ENCODE measurements at places on chromosomes 6 and 20.

DNA sequence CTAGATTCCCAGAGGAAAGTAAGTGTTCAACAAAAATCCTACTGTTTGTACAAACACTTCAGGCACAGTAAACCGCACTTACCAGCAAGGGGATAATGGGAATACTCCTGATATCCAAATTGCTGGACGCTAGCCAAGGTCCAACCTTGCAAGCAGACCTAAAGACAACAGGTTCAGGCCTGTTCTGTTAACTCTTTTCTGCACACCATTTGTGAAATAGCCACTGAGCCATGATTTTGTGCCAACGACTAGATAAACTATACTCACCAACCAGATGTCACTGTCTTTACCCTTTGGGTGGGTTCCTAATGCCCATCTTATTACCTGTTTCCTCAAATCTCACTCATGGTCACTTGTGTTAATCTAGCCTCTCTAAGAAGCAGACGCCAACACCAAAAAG lies 43.5 kb downstream of the GOPC start:
- DNase-seq = no peak

- DNase-seq = no peak
Observed at GRCh38 chr20:19827818-19828217, 69.8 kb downstream of the RIN2 start.

GRCh38 chr6:69795469-69796072 lies 1.2 kb downstream of the LMBRD1 start:
- no peak for DNase-seq

GRCh38 chr6:131669891-131670290 lies 31.3 kb downstream of the OR2A4 start:
- no peak for DNase-seq

DNA sequence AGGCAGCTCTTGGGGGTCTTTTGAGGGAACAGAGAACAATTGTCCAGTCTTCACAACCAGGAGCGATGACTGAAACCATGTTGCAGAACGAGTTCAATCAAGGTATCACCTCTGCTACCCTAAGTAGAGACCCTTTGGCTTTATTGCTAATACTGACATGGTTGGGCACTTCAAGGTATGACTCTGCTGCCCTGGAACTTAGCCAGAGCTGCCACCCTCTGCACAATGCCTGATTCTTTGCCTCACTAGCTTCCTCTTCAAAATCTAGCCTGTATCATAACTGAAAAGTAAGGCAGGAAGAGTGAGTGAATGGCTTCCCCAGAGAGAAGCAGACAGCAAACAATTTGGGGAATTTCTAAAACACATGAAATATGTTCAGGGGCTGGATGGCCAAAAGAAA lies 592.7 kb upstream of the NRSN1 start:
- no peak for DNase-seq

GRCh38 chr6:139847457-139847813 lies 473.0 kb upstream of the CITED2 start:
- DNase-seq = no peak

GRCh38 chr6:37548067-37548674 lies 48.5 kb upstream of the CCDC167 start:
- no peak for DNase-seq

DNA sequence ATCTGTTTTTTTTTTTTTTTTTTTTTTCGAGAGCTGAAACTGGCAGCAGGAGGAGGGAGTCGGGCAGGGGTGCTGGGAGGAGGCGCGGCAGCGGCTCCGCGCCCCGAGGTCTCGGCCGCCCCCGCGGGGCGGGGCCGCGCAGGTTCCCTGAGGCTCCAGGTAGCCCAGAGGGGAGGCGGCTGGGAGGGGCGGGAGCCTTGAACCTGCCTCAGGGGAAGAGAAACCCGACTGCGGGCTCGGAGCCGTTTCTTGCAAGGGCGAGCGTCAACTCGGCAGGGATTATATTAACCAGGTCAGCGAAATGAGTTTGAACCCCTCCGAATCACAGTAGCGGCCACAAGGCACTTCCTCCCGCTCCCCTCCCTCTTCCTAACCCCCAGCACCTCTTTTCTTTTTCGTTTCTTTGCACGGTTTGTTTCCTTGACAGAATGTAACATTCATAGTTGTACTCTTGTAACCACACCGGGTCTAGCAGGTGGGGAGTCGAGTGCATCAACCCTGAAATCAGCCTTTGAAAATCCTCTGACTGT lies 2.0 kb downstream of the MYB start:
- peak; percentile 22 for DNase-seq

All from activated CD4-positive, CD25-positive, alpha-beta regulatory T cell (primary cell).